ENCODE measurements at places on chromosomes 4 and X. TPM values are rescaled to one million over a fixed set of nuclear protein-coding genes. Genes with fewer than 3 reads are reported as not detected.

ZNF141 gene
- 24.4 TPM for total RNA-seq

GRCh38 chr4:3257103-3257555 lies 8.2 kb downstream of the MSANTD1 start:
- no peak for DNase-seq

GRCh38 chr4:70603856-70604255 lies 11.8 kb downstream of the AMBN start:
- no peak for DNase-seq

GRCh38 chr4:166252487-166253402 lies 379.7 kb downstream of the TLL1 start:
- no peak for DNase-seq

DNA sequence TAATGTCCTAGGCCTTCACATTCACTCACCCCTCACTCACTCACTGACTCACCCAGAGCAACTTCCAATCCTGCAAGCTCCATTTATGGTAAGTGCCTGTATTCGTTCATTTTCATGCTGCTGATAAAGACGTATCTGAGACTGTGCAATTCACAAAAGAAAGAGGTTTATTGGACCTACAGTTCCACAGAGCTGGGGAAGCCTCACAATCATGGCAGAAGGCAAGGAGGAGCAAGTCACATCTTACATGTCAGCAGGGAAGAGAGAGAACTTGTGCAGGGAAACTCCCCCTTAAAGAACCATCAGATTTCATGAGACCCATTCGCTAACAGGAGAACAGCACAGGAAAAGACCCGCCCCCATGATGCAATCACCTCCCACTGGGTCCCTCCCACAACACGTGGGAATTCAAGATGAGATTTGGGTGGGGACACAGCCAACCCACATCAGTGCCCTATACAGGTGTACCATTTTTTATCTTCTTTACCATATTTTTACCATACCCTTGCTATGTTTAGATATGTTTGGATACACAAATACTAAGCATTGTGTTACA lies 18.2 kb upstream of the TLR1 start:
- no peak for DNase-seq

DNA sequence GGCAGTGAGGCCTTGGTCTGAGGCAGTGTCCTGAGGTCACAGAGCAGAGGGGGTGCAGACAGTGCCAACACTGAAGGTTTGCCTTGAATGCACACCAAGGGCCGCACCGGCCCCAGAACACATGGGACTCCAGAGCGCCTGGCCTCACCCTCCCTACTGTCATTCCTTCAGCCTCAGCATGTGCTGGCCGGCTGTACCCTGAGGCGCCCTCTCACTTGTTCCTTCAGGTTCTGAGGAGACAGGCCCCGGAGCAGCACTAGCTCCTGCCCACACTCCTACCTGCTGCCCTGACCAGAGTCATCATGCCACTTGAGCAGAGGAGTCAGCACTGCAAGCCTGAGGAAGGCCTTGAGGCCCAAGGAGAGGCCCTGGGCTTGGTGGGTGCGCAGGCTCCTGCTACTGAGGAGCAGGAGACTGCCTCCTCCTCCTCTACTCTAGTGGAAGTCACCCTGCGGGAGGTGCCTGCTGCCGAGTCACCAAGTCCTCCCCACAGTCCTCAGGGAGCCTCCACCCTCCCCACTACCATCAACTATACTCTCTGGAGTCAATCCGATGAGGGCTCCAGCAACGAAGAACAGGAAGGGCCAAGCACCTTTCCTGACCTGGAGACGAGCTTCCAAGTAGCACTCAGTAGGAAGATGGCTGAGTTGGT lies 2.4 kb downstream of the MAGEA12 start:
- no peak for DNase-seq
